ENCODE measurements at places on chromosomes 13 and 19. TPM values are rescaled to one million over a fixed set of nuclear protein-coding genes. Genes with fewer than 3 reads are reported as not detected.

GRCh38 chr13:48210178-48210577 is 22.8 kb upstream of the ITM2B start:
- no peak for DNase-seq
- no peaks in the 10 kb centered on the region for H3K36me3 ChIP-seq
- H3K27ac ChIP-seq = no peak overlapping the region
- no peaks in the 10 kb centered on the region for H3K4me1 ChIP-seq

DNA sequence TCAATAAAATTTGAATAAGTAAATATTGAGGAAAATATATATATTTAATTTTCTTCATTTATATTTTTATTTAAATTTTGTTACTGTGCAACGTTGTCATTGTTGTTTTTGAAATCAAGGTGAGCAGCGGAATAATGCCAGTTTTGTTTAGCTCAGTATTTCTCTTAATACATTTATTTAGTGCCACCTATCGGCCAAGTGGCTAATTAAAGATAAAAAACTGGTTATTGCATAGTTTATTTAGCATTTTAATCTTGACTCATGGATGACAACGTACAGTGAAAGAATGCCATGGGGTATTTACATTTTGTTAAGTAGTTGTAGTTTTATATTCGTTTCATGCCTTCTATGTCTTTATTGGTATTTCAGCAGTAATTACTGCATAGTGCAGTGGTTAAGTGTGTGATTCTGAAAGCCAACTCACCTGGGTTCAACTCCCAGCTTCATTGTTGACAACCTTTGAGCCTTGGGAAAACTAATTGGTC is 265.9 kb downstream of the MYO16 start:
- no peaks in the 10 kb centered on the region for H3K4me1 ChIP-seq
- DNase-seq = no peak
- no peaks in the 10 kb centered on the region for H3K36me3 ChIP-seq
- no peak overlapping the region for H3K4me3 ChIP-seq
- no peak overlapping the region for H3K27ac ChIP-seq

PRTN3 gene
- total RNA-seq = not detected

GRCh38 chr19:35110974-35111373 is 4.6 kb upstream of the FXYD3 start:
- no peaks in the 10 kb centered on the region for H3K27me3 ChIP-seq
- H3K36me3 ChIP-seq = no peaks in the 10 kb centered on the region
- DNase-seq = no peak
- peaks cover 5% of the 10 kb centered on the region for H3K4me1 ChIP-seq
- no peak overlapping the region for H3K27ac ChIP-seq

DNA sequence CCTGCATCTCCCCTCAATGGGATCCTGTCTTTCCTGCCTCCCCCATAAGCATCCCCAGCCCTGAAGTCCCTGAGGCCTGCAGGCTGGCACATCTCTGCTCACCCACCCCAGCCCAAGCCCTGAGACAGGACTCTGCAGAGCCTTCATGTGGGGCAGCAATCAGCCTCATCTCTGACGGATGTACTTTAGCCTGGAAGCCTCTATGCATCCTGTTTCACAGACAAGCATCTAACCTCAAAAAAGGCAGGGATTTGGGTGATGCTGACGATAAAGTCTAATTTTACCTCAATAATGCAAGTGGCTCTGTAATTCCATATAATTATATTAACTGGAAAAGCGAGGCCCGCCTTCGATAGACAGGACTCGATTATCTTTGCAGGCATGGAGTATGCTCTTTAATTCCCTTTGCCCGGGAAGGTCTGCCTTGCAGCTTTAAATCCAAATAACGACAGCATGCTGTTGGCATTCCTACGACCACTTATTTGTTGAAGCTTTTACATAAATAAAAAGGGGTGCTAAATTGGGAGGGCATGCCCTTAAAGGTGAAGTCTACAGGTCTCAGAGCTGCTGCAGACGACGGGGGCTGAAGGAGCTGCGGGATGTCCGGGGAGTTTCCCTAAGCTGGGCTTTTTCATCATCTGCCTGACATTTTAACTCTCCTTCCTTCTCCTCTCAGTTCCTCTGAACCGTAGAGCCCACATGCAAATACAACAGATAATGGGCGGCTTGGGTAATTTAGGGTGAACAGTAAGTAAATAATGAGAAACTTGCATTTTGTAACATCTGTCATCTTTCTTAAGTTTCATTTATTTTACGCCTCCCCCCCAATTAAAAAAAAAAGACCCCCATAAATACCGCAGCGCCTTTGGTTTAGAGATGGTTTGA is 211.5 kb downstream of the URI1 start:
- H3K36me3 ChIP-seq = no peaks in the 10 kb centered on the region
- no peaks in the 10 kb centered on the region for H3K4me1 ChIP-seq
- DNase-seq = no peak
- no peak overlapping the region for H3K27ac ChIP-seq
- H3K4me3 ChIP-seq = no peak overlapping the region
- H3K27me3 ChIP-seq = no peaks in the 10 kb centered on the region

Measured in thyroid gland (tissue), 4 donors.